ENCODE measurements at places on chromosomes 11 and 22.

- no peak for DNase-seq
Observed at GRCh38 chr22:39620924-39621690, 50.6 kb downstream of the CACNA1I start.

- DNase-seq, result no peak
Observed at GRCh38 chr11:113895367-113896155, 9.0 kb upstream of the HTR3B start.

DNA sequence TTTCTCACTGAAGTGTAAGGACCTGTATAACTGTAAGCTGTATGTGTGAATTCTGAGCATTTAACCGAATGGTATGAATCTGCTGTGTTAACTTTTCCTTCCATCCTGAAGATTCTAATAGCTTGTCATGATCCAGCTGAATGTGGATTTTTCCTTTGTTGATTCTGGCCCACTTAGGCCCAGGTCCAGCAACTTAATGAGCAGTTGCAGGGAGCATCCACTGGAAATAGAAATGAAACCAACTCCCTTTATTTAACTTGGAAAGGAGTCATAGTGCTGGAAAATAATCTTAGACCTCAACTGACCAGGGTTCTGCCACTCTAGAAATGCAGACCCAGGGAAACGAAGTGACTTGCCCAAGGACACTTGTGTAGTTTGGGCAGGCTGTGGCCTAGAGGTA, 142.3 kb upstream of the MTNR1B start:
- no peak for DNase-seq

- DNase-seq, result no peak
Observed at GRCh38 chr11:14413307-14414069, 54.5 kb upstream of the RRAS2 start.

DNA sequence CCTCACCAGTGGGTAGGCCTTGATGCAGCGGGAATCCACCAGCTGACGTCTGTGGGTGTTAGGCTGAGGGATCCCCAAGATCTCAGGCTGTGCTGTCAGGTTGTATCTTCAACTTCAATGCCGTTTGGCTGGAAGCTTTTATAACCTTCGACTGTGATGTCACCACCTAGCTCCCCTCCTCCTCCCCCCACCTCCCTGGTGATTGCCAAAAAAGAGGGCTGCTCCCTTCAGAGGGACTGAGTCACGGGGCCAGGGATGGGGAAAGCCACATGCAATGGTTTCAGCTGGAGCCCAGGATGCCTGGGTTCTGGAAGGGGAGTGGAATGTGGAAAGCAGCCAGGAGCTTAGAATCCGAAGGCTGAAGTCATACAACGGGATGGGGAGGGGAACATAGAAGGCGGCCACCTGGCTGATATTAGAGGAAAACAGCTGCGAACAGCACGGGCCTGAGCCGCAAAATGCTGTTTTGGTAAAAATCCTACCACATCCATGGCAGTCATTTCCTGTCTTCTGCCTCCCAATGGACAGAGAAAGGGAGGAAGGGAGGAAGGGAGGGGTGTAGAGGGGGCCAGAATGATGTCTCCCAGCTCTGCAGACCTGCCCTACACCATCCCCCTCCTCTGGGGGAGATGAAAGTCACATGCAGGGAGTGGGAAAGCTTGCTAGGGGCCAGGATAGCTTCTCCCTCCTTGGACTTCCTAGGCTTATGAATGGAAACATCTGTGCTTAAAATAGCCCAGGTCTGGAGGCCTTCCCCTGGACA, at the start of gene LRRN4CL:
TSS of gene LRRN4CL (minus strand) at position 110 of the 763 bp plus-strand sequence. CDS start 1,022 bp downstream, outside the sequence.
- peak; percentile 97 for DNase-seq

- no peak for DNase-seq
Observed at GRCh38 chr11:72716290-72716689, 35.9 kb downstream of the ARAP1 start.

DNA sequence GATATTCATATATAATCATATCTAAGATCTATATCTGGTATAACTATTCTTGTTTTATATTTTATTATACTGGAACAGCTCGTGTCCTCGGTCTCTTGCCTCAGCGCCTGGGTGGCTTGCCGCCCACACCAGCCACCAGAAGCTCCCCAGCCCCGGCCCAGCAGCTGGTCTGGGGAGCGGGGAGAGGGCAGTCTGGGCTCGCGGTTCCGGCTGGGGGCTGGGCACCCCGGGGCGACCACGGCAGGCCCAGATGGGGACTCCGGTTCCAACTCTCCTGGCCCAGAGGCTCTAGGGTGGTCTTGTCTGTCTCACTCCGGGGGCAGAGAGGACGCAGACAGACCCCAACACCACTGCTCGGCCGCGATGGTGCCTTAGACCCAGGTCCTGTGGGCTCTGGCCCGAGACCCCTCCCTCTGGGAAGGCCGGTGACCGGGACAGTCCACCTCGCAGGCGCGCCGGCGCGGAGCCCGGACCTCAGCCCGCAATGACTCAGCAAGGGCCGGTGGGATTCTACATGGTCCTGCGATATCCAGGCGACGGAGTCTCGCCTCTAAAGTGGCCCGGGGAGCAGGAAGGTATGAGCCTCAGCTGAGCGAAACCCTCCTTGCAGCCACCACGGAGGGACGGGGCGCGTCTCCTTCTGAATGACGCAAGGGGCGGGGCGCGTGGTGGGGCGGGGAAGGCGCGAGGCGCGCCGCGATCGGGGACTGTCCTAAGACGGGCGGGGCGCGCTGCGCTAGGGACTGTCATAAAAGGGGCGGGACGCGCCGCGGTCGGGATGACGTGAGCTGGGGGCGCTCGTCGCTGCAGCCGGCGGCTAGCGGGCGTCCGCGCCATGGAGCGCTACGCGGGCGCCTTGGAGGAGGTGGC, at the start of gene DGCR6:
TSS of gene DGCR6 (plus strand) at position 781 of the 870 bp plus-strand sequence. CDS start at position 836, 55 bp downstream.
- no peak for DNase-seq

DNA sequence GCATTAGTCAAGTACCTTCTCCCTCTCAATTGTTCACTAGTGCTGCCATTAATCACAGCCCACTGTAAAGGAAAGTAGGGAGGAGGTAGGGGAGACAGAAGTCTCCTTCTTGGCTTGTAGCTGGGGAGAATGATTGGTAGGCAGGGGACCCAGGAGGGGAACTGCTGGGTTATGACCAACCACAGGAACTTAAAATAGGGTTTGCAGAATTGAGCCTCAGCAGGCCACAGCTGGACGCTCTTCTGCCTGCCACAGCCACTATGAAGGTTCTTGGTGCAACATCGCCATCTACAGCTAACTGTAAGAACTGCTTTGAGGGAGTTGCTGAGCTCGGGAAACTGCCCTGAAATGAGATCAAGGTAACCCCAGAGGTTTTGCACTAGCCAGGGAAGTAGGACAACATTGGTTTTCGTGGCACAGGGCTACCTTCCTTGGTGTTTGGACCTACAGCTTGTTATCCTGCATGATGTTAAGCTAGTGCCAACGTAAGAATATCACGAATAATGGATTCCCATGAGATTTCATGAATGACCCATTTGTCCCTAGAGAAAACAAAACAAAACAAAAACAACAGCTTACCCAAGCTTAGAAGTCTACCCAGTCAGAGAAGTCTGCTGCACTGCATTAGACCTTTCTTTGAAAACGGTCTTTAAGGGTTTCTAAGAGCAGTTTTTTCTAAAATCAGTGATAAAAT, 787.1 kb upstream of the API5 start:
- DNase-seq, result peak; percentile 53

GRCh38 chr11:19919050-19919561, 206.5 kb downstream of the NAV2 start:
- peak; percentile 95 for DNase-seq

GRCh38 chr11:119720311-119720913, 8.6 kb downstream of the NECTIN1 start:
- no peak for DNase-seq

GRCh38 chr11:81979448-81979847, 754.2 kb downstream of the FAM181B start:
- DNase-seq, result no peak

DNA sequence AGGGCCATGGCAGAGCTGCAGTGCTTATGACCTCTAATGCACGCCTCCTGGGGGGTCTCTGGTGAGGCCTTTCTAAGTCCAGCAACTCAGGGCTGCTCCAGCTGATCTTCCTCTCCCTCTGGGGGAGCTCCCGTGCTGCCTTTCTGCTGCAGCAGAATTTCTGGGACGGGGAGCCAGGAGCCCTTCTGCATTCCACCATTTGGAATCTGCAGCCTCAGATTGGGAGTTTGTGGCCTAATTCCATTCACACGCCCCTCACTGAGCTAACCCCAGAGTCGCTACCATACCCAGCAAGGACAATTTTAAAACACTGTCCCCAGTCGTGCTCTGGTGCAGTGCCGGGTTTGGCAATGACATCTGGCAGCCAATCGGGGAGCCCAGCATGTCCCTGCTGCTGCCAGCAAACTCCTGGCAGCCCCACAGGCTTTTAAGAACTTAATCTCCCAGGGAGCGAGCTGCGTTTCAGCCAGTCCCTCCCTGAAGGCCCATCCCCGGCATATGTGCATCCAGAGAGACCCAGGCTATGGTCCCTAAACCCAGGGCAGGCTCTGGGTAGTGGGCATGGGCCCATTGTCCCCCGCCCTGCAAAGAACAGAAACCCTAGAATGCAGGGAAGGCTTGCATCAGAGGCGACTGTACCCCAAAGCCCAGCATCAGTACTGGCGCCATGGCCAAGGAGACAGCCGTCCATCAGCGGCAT, 4.7 kb downstream of the SHANK2 start:
- no peak for DNase-seq

DNA sequence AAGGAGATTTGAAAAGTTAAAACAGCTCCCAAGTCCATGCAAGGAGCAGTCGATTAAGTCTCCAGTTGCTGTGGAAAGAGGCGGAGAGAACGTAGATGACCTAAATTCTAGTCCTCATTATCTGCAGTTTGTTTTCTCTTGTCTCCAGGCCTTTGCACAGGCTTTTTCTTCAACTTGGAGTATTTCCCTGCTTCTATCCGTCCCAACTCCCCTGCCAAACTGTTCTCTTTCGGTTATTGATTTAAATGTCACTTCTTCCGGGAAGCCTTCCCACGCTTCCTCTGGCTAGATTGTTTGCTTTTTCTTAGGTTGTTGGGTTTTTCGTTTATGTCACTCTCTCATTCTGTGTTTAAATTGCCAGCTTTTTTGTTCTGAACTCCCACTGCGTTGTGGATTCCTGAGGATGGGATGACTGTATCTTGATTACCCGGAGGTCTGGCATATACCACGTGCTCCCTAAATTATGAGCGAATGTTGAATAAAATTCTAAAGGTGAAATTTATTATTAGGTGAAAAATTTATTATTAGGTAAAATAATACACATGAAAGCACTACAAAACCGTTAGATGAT, 463 bp downstream of the TMEM126B start:
- no peak for DNase-seq

DNA sequence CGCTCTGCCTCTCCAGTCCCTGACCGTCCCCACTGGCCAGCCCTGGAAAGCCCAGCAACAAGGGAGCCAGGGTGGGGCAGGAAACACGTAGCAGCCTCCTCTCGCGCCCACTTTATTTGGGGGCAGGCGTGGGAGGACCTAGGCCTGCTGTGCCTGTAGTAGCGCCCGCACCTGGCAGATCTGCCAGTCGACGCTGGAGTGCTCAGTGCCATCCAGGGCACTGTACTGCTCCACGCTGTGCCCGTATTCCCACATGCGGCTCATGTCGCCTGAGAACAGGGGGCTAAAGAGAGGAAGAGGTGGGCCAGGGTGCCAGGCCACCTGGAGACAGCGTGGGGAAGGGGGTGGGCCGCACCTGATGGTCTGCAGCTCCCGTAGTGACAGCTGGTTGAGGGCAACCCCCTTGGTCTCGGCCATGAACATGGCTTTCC, 17.0 kb upstream of the DRICH1 start:
- DNase-seq, result no peak

GRCh38 chr11:86043765-86044503, 24.9 kb downstream of the PICALM start:
- DNase-seq, result no peak

GRCh38 chr22:25090225-25090890, 109.3 kb upstream of the CRYBB3 start:
- no peak for DNase-seq

DNA sequence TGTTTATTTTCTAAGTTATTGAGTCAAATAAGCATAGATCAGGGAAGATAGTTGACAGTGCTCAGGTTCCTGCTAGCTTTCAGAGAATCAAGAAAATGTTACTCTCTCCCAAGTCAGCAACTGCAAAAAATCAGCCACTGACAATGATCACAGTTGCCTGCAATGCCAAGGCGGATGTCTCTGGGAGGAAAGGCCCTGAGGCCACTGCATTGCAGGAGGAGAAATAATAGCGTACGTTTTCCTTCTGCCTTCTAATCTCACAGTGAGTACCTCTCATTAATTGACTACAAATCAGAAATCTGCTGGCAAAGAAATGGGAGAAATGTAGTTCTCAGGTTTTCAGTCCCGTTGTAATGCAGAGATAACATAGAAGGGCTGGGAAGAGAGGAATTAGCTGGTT, 54.0 kb upstream of the SPON1 start:
- DNase-seq, result no peak

- no peak for DNase-seq
Observed at GRCh38 chr11:17775035-17775348, 40.4 kb downstream of the KCNC1 start.

GRCh38 chr11:14746857-14747395, 103.3 kb downstream of the PDE3B start:
- no peak for DNase-seq

DNA sequence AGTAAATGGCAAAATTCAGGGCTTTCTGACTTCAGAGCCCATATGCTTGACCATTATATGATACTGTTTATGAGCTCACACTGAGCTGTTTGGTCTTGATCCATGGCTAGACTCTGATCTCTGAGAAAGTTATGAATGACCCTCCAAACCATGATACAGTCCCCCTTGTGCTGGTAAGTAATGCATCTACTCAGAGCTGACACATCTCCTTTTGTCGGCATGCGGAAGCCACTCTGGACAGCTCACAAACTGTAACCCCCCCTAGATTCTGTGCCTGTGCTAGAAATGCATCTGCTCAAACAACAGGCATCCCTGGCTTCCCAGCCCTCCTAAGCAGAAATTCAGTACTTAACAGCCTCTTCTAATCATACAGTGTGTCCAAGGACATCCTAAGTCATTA, 150.8 kb upstream of the RAG2 start:
- DNase-seq, result no peak

DNA sequence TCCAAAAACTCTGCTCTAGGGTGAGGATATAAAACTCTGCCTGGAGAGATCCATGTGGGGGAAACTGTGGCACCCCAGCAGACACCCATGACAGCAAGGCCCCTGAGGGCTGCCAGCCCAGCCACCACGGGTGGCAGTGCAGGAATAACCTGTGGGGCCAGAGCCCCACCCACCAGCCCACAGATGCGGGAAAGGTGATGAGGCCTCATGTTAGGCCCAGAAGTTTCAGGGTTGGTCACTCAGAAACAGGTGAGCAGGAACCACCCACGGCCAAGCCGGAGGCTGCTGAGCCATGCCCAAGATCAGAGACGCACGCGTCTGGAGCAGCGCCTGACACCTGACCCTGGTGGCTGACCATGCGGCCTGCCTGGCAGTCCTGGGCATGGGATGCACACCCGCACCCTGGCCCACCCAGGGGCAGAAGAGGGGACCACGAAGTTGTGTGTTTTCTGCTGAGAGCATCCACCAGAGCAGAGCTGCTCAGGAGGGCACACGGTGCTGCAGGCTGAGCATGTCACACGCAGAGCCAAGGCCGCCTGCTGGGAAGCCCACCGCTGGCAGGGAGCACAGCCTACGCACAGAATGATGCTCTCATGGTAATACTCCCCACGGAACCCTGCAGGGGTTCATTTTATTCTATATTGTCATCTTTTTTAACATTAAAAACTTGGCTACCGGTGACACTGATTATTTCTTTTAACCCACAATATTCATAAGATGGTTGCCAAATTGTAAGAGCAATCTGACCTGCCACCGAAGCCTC, 41.2 kb downstream of the DUSP8 start:
- no peak for DNase-seq

All from fibroblast of skin of left quadriceps (primary cell).